HAP-1 (cell line): ENCODE measurements at places on chromosomes 5 and 9.

DNA sequence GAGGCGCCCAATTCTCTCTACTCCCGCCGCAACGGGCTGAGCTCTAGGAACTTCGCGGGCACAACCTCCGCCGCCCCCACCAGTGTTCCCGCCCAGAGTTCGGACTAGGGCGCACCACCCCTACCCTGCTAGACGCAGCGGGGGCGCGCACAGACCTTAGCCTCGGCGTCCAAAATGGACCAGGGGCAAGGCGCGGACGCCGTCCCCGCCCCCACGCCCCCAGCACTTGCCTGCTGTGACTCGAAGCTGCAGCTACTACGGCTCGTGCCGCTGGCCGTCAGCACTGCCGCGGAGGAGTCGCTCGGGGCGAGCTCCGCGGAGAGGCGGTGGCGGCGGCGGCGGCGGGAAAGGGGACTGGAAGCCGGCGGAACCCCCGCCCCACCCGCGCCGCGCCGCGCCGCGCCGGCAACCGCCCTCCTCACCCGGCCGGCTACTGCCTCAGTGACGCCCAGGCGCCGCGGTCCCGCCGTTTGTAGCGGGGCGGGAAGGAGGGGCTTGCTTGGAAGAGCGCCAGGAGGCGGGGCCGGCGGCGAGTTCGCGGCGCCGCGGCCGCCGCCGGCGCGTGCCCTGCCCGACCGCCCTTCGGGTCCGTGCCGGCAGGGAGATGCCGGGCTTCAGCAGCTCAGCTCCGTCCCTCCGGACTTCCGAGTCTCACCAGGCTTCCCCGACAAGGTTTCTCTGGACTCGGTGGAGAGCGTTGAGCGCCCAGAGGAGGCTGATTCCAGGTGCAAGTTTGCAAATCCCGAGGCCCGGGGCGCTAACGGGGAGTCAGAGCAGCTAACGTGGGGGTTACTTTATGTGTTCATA lies 4.5 kb downstream of the ELAVL2 start:
- DNase-seq = peak; percentile 82

DNA sequence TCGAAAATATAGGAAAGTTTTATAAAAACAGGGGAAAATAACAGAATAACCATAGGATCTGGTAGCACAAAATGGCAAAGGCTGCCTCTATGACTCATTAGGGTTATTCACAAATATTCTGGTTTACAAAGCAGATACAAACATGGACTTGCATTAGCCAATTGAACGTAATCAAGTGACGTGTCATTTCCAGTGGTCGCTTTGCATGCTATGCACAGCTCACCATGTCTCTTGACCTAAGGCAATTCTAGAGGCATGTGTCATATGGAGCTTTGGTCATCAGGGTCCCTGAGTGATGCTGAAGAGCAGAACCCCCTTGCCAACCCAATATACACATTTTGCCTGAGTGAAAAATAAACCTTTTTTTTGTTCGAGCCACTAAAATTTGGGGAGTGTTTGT lies 158.8 kb downstream of the TMEM161B start:
- no peak for DNase-seq

DNA sequence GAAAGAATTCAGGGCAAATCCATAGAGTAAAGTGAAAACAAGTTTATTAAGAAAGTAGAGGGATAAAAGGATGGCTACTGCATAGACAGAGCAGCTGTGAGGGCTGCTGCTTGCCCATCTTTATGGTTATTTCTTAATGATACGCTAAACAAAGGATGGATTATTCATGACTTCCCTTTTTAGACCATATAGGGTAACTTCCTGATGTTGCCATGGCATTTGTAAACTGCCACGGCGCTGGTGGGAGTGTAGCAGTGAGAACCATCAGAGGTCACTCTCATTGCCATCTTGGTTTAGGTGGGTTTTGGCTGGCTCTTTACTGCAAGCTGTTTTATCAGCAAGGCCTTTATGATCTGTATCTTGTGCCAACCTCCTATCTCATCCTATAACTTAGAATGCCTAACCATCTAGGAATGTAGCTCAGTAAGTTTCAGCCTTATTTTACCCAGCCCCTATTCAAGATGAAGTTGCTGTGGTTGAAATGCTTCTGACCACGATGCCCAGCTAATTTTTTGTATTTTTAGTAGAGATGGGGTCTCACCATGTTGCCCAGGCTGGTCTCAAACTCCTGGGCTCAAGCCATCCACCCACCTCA lies 42.1 kb downstream of the RFK start:
- no peak for DNase-seq

DNA sequence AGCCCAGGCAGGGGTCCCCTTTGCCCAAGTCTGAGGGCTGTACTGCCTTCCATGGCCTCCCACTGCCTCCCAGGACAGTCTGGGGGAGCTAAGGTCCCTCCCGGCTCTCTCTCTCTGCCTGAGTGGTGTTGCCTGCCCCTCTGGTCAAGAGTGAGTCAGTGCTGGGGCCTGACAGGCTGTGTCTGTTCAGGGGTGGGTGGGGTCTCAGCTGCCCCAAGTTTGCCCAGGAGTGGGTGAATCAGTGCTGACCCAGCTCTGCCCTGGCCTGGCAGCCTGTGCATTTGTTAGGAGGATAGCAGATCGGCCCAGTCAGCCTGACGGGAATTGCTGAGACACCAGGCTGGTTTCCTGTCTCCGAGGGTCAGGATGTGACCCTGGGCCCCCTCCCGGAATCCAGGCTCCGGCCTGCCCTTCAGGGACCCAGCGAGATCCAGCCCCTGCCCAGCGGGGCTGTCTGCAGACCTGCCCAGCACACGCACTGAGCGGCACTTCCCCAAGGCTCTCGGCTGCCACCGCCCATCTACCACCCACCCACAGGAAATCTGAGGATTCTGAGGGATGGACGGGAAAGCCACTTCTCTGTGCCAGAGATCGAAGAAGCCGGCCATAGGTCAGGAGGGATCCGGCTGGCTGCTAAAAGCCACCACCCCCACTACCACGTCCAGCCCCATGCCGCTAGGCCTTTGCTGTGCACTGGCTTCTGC lies 15.9 kb downstream of the ENG start:
- DNase-seq = no peak

DNA sequence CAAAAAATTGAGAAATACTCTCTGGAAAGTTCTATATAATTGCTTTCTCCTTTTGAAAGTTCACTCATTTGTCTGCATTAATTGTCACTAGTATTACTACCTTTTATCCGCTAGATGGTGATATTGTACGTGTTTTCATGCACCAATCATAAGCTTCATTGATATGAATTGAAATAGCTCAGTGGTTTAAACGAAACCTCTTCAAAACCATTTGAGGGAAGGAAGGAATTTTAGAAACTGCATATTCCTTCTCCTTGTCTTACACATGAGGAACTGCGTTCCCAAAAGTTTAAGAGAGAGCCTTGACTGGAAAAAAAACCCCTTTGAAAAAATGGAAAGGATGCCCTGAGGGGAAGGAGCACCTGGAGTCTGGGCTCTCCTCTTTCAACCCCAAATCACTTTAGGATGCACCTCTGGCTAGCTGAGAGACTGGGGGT lies 98.6 kb downstream of the YTHDC2 start:
- DNase-seq = no peak

- no peak for DNase-seq
These were observed 5.3 kb upstream of the ZNF782 start for GRCh38 chr9:96859461-96860198.

- DNase-seq = no peak
These were observed 23.6 kb downstream of the PCDHGC5 start for GRCh38 chr5:141512390-141512910.

DNA sequence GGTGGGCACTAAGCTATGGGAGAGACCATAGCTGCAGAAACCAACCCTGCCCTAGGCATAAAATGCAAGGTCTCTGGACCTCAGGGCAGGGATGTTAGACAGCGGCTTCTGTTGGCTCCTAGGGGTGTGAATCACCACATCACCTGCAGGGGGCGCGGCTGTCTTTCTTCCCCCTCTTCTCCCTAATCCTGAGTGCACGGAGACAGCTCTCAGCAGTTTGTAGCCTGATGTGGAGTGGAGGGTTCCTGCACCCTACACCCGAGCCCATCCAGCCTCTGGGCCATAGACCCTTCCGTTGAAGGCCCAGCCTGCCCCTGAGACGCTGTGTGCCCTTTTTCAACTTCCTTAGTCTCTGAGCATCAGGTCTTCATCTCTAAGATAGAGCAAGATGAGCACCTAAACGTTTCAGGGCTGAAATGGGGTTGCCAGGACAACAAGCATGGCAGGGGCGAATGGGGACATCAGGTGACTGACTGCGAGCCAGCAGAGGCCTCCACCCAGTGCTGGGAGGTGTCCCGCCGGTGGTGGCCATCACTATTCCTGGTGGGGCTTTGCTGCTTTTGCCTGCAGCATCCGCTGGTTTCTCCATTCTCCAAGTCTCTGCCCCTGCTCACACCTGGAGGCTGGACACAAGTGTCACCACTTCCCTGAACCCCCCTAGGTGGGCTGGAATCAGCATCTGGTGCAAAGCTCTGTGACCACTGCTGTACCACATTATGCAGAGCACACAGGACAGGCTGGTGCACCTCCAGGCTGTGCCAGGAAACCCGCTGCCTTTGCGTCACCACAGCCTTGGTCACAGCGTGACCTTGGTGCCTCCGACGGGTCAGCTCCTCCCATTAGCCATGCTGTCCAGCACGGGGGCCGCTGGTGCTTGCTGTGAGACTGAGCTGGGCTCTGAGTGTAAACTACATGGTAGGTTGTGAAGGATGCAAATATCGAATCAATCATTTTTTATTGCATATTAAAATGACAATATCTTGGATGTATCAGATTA lies 2.5 kb upstream of the SEC16A start:
- peak; percentile 91 for DNase-seq

DNA sequence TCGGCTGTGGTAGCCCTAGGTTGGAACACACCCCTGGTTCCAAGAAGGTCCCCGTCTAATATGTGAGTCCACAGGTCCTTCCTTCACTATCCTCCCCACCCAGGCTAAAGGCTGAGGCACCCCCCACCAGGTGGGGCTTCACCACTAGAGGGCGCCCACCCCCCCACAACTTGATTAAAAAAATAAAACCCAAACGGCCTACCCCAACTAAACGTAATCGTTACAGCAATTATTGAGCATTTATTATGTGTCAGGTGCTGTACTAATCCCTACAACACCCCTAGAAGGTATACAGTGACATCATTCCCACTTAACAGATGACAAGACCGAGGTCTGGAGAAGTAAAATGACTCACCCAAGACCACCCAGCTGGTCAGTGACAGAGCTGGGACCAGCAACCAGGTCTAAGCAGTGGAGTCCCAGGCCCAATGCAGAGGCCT lies 65.0 kb downstream of the FGF18 start:
- DNase-seq = peak; percentile 66

- DNase-seq = no peak
These were observed 14.0 kb downstream of the PDGFRB start for GRCh38 chr5:150141544-150142184.

DNA sequence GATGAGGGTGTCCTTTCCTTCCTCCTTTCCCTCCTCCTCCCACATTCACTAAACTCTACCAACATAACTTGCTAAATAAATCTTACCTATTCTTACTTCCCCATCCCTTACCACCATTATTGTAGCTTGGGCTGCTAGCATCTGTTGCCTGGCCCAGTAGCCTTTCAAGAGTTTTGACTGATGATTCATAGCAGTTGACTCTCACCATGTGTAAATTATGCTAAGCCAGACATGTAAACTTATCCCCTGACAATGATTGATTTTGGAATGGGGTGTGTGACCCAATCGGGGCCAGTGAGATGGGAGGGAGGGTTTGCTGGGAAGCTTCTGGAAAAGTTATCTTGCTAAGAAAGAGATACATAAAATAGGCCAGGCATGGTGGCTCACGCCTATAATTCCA lies 161.8 kb upstream of the SPRY4 start:
- no peak for DNase-seq

- DNase-seq = no peak
These were observed 112.2 kb downstream of the MTX3 start for GRCh38 chr5:79878721-79879336.

DNA sequence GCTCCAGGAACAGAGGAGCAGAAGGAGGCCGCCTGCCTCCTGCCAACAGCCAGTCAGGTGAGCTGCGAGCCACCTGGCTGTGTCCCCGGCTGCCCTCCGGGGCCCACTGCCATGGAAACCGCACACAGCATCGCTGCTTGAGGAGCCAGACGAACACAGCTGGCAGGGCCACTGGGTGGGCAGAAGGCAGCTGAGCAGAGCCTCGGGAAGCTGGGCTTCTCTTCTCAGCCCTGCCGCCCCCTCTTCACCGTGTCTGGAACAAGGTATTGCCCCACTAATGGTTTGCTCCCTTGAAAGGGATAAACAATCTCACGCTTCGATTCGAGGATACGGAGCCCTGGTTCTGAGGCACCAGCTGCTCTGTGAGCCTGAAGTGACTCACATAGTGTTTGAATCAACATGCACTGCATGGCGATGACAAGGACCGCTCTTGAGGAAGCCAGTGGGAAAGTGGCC lies 63.7 kb upstream of the RUFY1 start:
- no peak for DNase-seq

- no peak for DNase-seq
These were observed 80.9 kb upstream of the ISL1 start for GRCh38 chr5:51302343-51302742.

DNA sequence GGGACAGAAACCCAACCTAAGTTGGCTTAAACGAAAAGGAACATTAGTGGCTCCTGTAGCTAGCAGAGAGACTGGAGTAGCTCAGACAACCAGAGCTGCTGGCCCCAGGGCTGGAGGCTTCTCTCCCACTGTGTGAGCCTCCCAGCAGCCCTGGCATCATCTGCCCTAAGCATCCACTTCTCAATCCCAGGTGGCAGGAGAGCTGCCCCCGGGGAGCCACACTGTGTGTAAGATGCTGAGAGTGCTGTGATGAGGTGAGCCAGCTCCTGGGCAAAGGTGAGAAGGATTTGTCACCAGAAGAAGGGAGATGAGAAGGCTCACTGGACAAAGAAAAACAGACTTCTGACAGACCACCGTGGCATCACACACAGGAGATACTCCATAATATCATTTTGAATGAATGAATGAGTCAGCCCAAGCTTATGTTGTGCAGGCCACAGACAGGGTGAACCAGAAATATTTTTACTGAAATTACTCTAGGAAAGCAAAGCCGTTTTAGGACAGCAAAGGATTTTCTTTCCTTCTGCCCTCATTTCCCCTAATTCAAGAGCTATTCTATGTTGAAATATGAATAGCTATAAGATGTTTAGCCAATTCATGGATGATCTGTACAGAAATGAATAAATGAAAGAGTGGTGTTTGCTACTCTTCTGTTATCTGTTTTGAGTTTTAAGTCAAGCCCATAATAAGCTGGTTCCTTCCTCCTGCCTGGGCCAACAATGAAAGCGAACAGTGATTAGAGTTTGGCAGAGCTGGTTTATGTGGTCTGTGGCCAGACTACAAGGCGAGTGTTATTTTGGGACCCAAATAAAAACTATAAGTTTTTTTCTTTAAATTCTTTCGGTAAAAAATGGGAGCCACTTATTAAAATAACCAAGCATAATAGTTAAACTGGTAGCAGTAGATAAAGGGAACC lies 57.4 kb upstream of the ECM2 start:
- DNase-seq = no peak

DNA sequence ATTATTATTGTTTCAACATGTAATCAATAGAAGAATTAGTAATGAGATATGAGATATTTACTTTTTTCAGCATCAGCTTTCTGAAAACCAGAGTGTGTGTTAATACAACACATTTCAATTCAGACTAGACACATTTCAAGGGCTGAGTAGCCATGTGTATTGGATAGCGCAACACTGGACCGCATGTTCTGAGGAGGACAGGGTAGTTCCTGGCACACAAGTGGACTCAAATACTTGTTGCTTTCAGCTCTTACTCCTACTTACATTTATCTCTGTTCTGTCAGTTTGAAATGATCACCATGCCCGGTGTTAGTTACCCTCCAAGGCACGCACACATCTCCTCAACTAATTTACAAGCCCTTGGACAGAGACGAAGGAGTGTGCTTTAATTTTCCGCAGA lies 126.6 kb downstream of the SLC24A2 start:
- DNase-seq = no peak

- no peak for DNase-seq
These were observed 5.6 kb downstream of the BNC2 start for GRCh38 chr9:16864649-16865434.

GRCh38 chr5:32508806-32509805 lies 64.6 kb upstream of the ZFR start:
- no peak for DNase-seq
